Stimulated activated CD8-positive, alpha-beta memory T cell treated with anti-CD3 and anti-CD28 coated beads, Interleukin-7, amount 100 ng/mL, for 4 hours (primary cell): ENCODE measurements at places on chromosomes 11 and 22.

- DNase-seq: no peak
These were observed 236.4 kb downstream of the CNTN5 start for GRCh38 chr11:99257131-99257530.

DNA sequence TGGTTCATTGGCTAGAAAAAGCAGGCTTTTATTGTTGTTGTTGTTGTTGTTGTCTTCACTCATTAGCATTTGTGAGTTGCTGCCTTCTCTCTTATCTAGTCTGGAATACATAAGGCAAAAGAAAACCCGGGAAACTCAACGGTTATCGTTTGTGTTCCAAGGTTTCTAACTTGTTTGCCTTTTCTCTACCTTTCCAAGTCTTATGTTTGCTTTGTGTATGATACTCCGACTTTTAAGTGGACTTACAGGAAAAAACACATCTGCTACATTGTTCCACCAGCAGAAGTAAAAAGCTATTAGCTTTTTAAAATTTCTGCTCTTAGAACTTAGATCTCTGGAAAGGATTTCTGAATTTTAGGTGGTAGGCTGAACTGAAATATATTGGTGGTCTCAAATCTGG lies 27.0 kb upstream of the HIKESHI start:
- no peak for DNase-seq

DNA sequence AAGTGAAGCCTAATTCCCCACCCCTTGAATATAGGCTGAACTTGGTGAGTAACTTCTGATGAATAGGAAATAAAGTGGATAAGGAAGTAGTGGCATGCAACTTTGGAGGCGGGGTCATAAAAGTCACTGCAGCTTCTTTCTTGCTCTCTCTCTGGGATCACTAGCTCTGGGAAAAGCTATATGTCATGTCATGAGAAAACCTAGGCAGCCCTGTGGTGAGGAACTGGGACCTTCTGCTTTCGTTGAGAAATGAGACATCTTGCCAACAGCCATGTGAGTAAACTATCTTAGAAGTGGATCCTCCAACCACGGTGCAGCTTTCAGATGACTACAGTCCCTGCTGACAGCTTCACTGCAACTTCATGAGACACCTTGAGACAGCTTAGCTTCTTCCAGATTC lies 15.7 kb downstream of the ZNF214 start:
- DNase-seq: no peak

- DNase-seq: no peak
These were observed 12.6 kb upstream of the P2RY6 start for GRCh38 chr11:73259406-73260126.

- DNase-seq: no peak
These were observed 63.2 kb upstream of the HSPA8 start for GRCh38 chr11:123125169-123125568.

- no peak for DNase-seq
These were observed 882 bp downstream of the FREY1 start for GRCh38 chr11:45906096-45906682.

DNA sequence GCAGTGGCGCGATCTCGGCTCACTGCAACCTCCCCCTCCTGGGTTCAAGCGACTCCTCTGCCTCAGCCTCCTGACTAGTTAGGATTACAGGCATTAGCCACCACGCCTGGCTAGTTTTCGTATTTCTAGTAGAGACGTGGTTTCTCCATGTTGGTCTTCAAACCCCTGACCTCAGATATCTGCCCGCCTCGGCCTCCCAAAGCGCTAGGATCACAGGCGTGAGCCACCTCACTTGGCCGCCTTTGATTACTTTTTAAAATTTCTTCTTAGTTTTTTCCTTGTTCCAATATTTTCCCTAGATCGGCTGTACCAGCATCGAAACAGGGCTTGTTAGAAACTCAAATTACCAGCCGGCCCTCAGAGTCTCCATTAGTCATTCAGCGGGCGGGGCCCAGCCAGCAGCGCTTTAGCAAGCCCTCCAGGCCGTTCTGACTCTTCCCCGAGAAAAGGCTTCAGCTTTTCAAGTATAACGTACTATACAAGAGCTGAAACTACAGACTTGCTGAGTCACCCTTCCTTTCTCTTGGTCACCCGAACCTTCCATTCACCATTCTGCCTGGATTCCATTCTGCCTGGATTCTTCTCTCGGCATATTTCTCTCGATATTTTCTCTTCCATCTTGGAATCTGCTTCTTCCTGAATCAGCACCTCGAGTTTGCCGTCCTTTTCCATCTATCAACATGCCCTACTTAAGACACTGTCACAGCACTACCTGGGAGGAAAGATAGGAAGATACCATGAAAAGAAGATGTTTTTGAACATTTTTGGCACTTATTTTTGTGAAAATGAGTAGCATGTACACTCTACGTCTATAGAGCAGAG lies 6.7 kb upstream of the CAPRIN1 start:
- DNase-seq: no peak
